Stimulated activated CD4-positive, alpha-beta T cell treated with anti-CD3 and anti-CD28 coated beads, Interleukin-15, amount 100 ng/mL, for 1 hour (primary cell): ENCODE measurements at places on chromosomes 16 and 17.

GRCh38 chr17:77245162-77245926 is 104.6 kb downstream of the SEC14L1 start:
- no peak for DNase-seq

DNA sequence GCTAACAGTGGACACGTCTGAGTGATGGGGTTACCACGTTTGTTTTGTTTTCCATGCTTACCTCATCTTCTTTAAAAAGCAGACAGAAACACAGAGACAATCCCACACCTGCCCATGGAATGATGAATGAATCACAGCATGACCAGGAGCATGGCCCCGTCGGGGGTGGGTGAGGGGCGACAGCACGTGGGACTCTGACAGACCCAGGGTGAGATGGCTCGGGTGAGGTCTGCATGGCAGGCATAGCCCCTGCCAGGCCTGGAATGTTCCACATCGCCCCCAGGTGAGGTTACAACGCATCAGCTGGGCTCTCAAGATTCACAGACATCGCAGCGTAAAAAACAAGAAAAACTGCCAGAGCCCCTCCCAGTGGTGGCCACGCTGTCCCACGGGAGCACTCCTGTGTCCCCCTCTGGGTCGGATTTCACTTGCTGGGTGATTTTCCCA is 18.1 kb downstream of the SLC7A5 start:
- DNase-seq = no peak

GRCh38 chr17:43224146-43224705 is 4.2 kb downstream of the CCDC200 start:
- DNase-seq = no peak

DNA sequence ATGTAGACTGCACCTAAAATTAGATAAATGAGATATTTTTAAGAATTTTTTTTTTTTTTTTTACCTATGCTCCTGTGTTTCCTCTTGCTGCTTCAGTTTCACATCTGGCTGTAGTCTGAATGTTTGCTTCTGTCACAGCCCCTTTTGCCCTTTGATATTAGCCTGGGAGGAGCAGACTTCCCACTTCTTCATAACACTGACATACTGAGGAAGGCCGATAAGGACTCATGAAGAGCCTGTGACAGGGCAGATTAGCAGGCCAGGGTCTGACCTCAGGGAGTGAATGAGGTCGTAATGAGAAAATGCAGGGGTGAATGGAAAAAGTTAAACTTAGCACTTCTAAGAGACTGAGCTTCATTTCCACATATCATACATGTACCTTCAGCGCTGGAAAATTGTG is at the start of gene SLFN14:
TSS of gene SLFN14 (minus strand) at position 117 of the 400 bp plus-strand sequence. CDS start 2,757 bp downstream, outside the sequence.
- no peak for DNase-seq

DNA sequence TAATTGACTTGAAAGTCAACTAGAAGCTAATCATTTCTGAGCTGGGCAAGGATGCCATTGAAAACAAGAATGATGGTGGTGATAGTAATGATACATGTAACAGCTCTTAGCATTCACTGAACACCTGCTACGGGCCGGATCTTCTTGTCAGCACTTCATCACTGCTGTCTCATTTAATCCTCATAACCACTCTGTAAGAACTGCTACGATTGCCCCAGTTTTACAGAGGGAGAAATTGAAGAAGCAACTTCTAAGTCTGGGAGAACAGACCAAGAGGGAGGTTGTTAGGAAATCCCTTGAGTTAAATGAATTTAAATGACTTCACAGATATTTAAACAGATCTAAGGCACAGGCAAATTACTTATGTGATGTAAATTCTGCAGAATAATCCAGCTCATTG is 7.0 kb upstream of the GAN start:
- DNase-seq = no peak

GRCh38 chr17:5870231-5870953 is 199.8 kb upstream of the WSCD1 start:
- no peak for DNase-seq

- no peak for DNase-seq
Measured at GRCh38 chr17:19296786-19297778, 59.9 kb downstream of the EPN2 start.

GRCh38 chr17:1491443-1492248 is 840 bp downstream of the MYO1C start:
- no peak for DNase-seq

DNA sequence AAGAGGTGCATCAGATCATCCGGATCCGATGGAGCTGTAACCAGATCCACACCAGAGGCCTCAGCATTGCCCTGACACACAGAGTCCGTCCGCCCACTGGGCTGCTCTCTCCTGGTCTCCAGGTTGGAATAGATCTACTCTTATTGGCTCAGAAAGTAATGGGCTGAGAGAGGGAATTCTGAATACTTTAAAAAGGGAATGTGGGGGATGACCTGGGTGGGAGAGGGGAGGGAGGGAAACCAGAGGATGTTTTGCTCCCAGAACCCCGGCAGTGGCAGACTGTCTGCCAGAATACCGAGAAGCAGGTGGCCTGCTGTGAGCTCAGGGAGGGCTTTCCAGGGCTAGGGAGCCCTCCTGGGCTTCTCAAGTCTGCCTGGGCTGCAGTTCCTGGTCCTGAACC is 126.5 kb downstream of the ENGASE start:
- DNase-seq = no peak

GRCh38 chr17:7843536-7844291 is 9.7 kb downstream of the KDM6B start:
- peak; percentile 91 for DNase-seq

DNA sequence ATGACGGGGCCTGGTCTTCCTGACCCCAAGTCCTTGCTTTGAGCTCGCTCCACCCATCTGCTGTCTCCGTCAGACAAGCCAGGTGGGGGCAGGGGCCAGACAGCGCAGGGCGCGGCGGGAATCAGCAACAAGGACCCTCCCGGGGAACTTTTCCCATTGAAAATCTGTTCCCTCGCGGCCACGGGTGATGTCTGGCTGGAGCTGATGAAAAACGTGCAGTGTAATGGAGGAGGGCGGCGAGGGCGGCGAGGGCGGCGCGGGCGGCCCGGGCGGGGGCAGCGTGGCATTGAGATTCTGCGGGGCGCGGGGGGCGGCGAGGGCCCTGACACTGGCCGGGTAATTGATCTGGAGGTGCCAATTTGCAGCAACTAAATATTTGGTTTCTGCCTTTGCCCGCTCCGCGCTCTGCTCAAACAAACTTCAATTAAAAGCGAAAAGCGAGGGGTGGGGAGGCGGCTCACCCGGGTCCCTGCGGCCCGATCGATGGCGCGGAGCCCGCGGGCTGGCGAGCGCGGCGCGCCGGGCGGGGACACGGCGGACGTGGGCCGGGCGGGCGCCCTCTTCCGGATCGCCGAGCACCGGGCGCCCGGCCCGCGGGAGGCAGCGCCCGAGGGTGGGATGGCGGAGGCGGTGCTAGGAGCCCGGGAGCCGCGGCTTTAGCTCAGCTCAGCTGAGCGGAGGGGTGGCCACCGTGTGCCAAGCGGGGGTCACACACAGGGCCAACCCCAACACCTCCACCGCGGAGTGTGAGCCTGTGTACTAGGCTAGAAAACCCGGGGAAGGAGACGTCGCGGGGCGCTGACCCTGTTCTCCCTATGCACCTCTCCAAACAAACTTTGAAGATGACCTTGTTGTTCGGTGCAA is 32.4 kb downstream of the DCAKD start:
- DNase-seq = no peak
